Prostate gland (tissue), 2 donors: ENCODE measurements at places on chromosomes 7 and 10. TPM values are rescaled to one million over a fixed set of nuclear protein-coding genes. Genes with fewer than 3 reads are reported as not detected.

DNA sequence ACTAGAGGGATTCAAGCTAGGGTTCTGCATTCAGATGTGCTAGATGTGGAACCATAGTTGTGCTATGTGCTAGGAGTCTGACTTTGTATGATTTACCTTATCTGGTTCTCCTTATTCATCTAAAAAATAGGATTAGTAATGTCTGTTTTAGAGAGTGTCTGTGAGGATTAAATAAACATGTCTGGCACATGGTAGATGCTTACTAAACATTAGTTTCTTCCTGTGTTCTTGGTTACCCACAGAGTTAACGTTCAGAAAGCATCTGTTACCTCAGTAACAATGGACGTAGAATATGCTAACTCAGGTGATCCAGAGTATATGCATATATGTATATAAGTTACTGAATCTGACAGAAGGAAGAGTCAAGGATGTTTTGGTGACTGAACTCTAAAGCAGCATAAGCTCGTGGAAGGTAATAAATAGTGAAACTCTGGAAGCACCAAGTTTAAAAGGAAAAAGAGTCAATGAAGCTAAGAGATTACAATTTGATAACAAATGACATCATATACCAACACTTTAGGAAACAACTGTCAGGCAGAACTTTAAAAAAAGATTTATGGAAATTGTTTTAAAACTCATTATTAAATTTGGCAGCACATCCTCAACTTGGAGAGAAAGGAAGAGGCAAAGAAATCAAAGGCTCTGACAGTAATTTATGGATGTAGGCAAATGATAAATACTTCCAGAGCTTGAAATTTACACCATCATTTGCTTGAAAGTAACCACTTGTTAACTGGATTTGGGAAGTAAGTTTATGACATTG, 127.0 kb downstream of the CCNY start:
- H3K4me3 ChIP-seq, result no peak overlapping the region
- H3K4me1 ChIP-seq, result no peaks in the 10 kb centered on the region
- no peak for DNase-seq
- no peaks in the 10 kb centered on the region for H3K27me3 ChIP-seq

LIPK gene
- not detected for total RNA-seq

DNA sequence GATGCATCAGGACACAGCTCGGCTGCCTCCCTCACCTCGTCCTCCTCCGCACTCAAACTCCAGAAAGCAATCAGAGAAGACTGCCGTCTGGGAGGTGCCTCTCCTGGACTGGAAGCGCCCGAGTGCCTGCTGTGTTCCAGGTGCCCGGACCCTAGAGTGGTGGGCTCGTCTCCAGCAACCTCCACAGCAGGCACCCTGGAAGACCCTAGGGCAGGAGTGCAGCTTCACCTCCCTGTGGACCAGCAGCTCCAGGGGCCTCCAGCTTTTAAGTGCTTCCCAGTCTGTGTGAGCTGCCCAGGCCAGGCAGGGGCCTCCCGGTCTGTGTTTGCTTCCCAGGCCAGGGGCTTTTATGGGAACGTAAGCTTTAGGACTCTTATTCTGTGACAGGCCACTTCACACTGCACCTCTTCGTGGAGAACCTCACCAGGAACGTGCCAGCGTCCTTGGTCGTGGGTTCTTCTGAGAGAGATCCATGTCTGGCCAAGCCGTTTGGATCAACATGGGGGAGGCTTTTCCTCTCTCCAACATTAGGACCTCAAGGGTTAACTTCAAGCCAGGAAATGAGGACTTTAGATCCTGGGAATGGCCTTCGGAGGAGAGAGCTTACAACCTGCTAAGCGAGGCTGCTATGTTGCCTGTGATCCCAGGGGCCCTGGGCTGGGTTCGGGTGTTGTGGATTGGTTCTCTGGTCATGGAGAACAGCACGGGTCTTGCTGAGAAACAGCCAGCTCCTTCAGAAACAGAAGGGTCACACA, 5.9 kb upstream of the PWWP2B start:
- no peak overlapping the region for H3K4me3 ChIP-seq
- H3K27ac ChIP-seq, result no peak overlapping the region
- no peaks in the 10 kb centered on the region for H3K4me1 ChIP-seq
- no peaks in the 10 kb centered on the region for H3K36me3 ChIP-seq
- DNase-seq, result no peak
- no peaks in the 10 kb centered on the region for H3K27me3 ChIP-seq

DNA sequence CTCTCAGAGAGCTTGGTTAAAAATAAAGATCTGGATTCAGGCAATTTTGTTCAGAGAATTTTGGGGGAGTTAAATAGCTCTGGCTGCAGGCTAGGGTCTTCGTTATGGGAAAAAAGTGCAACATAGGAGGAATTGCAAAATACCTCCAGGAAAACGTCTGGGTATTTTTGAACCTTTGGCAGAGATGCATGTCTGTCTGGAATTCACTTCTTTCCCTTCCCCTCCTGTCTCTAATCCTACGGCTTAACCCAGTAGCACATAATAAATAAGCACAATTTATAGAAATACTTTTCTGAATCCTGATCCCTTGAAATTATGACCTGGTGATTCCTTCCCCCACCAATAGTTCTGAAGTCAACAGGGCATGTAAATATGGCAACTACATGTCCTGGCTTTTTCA, 19.3 kb upstream of the NUP205 start:
- no peak for DNase-seq
- no peaks in the 10 kb centered on the region for H3K27me3 ChIP-seq

- no peak overlapping the region for H3K27ac ChIP-seq
- H3K4me1 ChIP-seq, result no peaks in the 10 kb centered on the region
- H3K27me3 ChIP-seq, result no peaks in the 10 kb centered on the region
- no peak overlapping the region for H3K4me3 ChIP-seq
- DNase-seq, result no peak
Measured at GRCh38 chr10:125514206-125515162, 168.5 kb downstream of the TEX36 start.

DNA sequence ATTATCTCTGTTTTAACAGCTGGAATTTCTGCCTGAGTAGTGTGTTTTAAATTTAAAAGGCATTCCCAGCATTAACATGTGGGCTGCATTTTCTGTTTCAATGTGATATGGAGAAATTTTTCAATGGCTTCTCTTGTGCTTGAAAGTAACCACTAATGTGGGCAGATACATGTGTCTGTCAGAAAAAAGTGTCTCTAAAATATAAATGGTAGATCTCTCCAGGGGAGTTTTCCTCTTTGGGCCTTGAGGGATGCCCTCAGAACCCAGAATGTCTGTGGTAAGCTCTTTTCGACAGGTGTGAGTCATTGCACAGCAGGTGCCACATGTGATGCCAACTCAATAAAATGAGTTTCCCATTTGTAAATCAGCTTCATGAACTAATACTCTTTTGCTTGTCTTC, 221.1 kb downstream of the SEMA3E start:
- H3K4me1 ChIP-seq, result no peaks in the 10 kb centered on the region
- no peak overlapping the region for H3K27ac ChIP-seq
- no peaks in the 10 kb centered on the region for H3K36me3 ChIP-seq
- H3K4me3 ChIP-seq, result no peak overlapping the region
- H3K27me3 ChIP-seq, result no peaks in the 10 kb centered on the region
- no peak for DNase-seq

- no peaks in the 10 kb centered on the region for H3K4me1 ChIP-seq
- H3K36me3 ChIP-seq, result no peaks in the 10 kb centered on the region
- no peak overlapping the region for H3K27ac ChIP-seq
- H3K27me3 ChIP-seq, result no peaks in the 10 kb centered on the region
- H3K4me3 ChIP-seq, result no peak overlapping the region
Measured at GRCh38 chr7:137577184-137577583, 233.7 kb upstream of the PTN start.
